Stimulated activated CD8-positive, alpha-beta memory T cell treated with anti-CD3 and anti-CD28 coated beads, Interleukin-7, amount 100 ng/mL, for 1 hour (primary cell): ENCODE measurements at places on chromosomes 1 and 21.

DNA sequence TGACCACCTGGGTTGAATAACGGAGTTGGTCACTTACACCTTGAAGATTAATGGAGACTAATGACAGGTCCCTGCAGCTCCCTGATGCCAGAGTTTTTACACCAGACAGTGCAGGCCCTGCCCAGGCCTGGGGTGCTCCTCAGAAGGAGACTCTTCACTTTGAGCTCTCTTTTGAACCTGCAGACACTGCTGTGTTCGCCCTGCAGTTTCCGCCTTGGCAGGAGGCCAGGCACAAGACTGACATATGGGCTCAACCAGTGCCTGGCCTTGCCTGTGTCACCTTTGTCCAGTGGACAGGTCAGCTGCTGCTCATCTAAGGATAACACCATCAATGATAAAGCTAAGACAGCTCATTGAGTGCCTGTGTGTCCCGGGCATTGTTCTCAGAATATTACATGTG is 5.2 kb downstream of the STRIP1 start:
- DNase-seq = no peak

DNA sequence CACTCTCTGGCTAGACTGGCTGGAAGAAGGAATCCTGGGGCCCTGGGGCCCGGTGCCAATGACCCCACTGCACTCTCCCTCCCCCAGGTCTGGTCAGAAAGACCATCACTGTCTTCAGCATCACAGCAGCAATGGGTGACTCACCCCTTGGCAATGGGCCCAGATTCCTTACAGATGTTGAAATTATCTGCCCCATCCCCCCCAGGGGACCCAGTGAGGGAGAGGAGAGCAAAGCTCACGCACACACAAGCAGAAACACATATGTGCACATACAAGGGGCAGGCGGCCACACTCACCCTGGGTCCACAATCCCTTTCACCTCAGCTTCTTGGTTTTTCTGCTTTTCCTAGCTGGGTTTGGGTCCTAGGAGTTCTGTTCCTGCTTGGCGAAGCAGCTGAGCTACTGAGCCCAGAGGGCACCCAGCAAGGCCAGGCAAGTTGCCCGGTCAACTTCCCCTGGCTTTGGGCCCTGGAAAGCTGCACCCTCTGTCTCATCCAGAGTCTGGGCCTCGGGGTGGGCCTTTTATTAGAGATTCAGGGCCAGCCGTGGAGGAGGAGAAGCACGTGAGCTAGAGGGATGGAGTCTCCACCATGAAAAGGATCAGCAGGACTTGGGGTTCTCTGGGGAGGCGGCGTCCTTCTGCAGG is 2.6 kb downstream of the COL16A1 start:
- no peak for DNase-seq

DNA sequence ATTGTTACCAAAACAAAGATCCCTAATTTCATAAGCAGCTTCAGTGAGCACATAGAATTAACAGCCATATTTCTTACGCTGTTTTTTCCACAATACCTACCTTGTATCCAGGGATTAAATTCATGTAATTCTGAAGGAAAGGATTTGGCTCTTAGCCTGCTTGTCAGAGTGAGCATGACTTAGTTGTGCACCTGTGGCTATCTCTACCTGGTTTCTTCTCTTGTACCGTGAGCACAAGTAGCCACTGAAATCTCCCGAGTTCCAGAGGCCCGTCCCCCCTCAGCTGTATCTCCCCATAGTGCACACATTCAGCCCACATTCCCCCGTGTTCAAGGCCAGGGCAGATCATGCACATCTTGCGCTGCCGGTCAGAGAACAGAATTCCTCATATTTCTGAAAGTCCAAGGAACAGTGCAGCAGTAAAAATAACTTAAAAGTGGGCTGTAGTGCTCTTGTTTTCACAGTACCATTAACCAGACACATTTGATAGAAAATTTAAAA is 2.3 kb downstream of the TENT5C start:
- DNase-seq = no peak

DNA sequence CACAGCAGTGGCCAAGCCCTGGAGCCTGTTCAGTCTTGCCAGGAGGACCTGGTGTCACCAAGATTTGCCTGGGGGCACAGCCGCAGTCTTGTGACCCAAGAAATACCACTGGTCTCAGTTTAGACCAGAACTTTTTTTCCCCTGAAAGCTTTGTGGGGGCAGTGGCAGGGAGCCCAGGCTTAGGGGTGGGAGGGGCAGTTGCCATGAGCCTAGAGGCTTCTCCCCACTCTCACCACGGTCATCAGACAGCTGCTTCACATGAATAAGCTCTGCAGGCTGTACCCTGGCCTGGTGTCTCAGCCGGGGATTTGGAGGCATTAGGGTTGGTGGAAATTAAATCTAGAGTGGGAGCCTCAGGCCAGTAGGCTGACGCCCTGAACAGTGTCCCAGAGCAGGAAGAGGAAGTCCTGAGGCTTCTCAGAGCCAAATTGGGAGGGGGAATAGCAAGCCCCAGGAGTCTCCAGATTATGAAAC is 73.7 kb downstream of the SLC16A1 start:
- no peak for DNase-seq

GRCh38 chr1:155209312-155209721 is 822 bp downstream of the MTX1 start:
- no peak for DNase-seq
